ENCODE measurements at places on chromosomes 2 and 18.
A peak's percentile ranks its signal among the peaks of the same experiment; 100 is the strongest.

DNA sequence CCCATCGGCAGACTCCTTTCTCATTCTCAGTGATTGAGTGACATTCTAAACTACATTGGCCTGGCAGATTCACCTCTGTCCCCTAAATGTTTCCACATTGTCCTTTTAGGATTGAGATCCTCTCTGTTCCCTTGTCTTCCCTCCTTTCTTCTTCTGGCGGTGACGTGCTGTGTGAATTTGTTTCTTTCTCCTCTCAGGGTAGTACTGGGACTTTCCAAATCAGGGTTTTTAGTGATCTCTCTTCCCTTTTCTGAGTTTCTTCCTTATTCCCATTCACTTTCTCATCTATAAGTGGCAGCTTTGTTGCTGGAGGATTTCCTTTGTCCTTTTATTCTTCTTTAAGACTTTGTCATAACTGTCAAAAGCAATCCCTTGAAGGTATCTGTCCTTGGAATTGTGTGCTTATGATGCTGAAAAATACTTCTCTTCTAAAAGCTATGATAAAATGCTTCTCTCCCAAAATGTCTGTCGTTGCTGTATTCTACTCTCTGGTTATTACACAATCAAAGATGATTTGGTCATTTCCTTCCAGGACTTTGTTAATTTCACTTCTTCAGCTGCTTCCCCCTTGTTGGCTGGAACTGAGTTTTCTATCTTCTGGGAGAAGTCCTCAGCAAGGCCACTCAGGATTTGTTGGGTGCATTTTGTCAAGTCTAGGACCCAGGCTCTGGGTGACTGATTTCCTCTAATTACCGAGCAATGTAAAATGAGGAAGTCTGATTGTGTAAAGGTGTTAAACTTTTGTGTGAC is 4.9 kb upstream of the IL1B start:
- no peak for DNase-seq

GRCh38 chr2:19900931-19901441 is 797 bp downstream of the TTC32 start:
- no peak for DNase-seq

DNA sequence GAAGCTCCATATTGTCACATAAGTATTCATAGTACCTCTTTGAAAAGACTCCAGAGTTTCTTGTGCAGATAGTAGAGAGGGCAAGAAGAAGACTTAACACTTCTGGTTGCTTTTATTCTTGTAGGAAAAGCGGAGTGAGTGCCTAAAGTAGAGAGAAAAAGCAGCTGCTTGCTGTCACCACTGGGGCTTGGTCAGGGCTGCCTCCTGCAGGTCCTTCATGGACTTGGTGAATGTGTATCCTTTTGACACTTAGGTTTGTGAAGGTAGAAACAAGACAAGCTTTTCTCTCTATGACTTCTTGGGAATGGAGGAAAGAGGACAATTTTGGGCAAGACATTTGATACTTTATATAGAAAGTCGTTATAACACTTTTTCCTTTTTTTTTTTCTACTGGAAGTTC is 312.8 kb upstream of the FANCL start:
- DNase-seq, result no peak

DNA sequence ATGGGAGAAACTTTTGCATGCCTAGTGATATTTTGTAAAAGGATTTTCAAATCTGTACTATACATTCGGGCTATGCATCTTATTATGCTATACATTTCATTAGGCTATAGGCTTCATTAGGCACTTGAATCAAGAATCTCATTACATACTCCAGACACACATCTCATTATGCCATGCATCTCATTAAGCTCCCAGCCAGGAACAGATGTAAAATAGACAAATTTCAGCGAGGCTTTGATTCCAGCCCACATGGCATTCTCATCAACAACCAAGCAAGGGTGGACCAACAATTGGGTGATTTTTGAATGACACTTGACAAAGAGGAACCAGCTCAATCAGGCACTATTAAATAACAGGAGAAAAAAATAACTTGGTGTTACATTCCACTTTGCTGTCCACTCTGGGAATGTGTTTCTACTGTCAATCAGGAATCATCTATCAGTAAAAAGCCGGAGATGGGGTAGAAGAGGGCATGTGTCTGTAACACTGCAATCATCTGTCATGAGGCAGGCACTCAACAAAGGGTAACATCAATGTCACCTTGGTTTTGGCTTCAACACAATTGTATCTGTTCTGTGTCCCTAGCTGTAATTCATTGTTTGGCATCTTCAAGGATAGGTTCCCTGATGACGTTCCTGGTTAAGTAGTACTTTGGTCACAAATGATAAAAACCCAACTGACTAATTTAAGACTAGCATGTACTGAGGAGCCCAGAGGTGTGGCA is 498.6 kb downstream of the EPHA4 start:
- no peak for DNase-seq

DNA sequence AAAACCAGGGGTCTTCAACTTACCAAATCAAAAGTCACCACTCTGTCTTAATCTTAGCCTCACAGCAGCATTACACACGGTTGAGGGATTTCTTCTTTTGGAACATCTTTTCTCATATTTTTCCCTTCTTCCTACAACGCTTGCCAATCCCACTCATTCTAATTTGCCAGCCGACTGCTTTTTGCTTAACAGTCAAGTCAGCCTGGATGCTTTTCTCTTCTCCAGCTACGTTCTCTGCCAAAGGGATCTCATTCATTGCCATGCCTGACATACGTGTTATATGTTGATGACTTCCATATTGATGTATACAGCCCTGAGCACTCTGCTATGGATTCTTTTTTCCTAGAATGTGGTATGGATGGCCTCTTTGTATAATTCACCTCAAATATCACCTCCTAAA is 37.3 kb downstream of the CDH19 start:
- DNase-seq, result no peak

GRCh38 chr2:60317844-60318243 is 235.6 kb downstream of the BCL11A start:
- DNase-seq, result no peak

GRCh38 chr2:231933916-231934401 is 7.8 kb upstream of the NPPC start:
- DNase-seq, result no peak

GRCh38 chr2:34353509-34354113 is 754.5 kb upstream of the FAM98A start:
- DNase-seq, result no peak

GRCh38 chr2:128753321-128753720 is 434.7 kb upstream of the HS6ST1 start:
- no peak for DNase-seq

GRCh38 chr2:158979772-158980171 is 11.3 kb downstream of the TANC1 start:
- no peak for DNase-seq

- no peak for DNase-seq
Measured at GRCh38 chr2:219752726-219753125, 125.3 kb downstream of the SLC4A3 start.

- no peak for DNase-seq
Measured at GRCh38 chr18:71021030-71021362, 732.2 kb downstream of the SOCS6 start.

- DNase-seq, result peak; percentile 7
Measured at GRCh38 chr2:233152541-233152940, 92.4 kb downstream of the INPP5D start.

GRCh38 chr18:2192562-2192961 is 378.7 kb downstream of the METTL4 start:
- DNase-seq, result no peak

DNA sequence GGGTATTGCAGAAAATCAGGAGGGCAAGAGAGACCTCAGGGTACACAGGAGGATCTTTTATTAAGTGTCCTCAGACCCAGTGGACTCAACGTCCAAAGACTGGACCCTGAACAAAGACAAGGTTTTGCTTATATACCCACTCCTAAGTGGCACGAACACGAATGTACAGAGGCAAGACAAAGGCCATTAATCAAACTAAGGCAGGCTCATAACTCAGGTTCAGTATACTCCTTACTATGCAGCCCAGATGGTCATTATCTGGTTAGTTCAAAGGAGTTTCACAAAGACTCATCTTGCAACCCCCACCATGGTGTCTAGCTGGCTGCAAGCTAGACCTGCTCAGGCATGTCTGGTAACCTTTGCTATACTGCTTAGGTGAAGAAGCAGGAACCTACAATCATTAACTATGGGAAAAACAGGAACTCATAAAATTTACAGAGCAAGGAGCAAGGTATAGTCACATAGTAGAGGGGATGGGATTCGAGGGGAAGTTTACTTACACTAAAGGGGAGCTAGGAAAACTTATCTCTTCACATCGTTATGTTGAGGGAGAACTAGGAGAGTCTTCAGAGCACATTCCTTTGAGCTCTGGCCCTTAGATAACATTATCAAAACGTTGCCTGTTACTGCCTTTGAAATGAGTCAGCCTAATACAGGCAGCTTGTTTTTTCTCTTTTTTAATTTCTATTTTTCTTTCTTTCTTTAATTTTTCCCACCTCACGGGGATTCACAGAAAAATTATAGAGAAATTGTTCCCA is 33.9 kb downstream of the SLC4A3 start:
- DNase-seq, result no peak

DNA sequence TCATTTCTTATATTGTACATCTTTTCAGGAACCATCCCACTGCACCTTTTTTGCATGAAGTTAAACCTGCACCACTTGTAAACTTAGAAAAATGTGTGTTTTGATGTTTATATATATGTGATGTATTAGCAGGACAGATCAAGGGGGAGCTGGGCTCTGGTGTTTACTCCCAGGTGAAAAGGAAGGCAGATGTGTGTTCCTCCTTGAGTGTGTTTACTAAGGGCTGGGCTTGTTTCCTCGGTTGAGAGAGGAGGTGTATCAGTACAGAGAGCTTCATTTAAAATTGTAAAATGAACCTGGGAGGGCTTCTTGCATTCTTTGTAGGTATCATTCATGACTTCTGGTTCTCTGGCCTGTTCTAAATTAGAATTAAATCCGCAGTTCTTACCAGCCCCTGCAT is 14.8 kb downstream of the LPIN1 start:
- no peak for DNase-seq

GRCh38 chr18:73551211-73551610 is 596.4 kb downstream of the FBXO15 start:
- no peak for DNase-seq

DNA sequence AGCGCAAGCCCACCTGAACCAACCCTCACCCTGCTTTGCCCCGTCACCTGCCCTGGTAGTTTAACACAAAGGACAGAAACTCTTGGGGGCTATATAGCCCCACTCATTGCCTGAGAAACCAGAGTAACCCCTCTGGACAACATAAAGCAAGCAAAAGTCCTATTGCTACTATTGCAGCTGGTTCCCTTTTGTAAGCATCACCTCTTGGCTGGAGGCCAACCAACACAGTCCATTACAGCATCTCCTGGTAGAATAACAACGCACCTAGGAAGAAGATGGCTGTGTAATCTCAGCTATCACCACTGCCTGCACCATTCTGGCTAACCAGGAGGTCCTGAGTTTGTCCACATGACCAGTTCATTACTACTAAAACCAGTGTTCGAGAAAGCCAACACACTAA is 36.4 kb downstream of the FLACC1 start:
- DNase-seq, result no peak

- no peak for DNase-seq
Measured at GRCh38 chr2:232773815-232774214, 2.5 kb downstream of the KCNJ13 start.

GRCh38 chr2:151862700-151863099 is 34.5 kb upstream of the ARL5A start:
- no peak for DNase-seq

- DNase-seq, result no peak
Measured at GRCh38 chr2:233840520-233840919, 13.8 kb downstream of the HJURP start.

GRCh38 chr2:236548179-236548921 is 21.3 kb upstream of the ACKR3 start:
- no peak for DNase-seq

DNA sequence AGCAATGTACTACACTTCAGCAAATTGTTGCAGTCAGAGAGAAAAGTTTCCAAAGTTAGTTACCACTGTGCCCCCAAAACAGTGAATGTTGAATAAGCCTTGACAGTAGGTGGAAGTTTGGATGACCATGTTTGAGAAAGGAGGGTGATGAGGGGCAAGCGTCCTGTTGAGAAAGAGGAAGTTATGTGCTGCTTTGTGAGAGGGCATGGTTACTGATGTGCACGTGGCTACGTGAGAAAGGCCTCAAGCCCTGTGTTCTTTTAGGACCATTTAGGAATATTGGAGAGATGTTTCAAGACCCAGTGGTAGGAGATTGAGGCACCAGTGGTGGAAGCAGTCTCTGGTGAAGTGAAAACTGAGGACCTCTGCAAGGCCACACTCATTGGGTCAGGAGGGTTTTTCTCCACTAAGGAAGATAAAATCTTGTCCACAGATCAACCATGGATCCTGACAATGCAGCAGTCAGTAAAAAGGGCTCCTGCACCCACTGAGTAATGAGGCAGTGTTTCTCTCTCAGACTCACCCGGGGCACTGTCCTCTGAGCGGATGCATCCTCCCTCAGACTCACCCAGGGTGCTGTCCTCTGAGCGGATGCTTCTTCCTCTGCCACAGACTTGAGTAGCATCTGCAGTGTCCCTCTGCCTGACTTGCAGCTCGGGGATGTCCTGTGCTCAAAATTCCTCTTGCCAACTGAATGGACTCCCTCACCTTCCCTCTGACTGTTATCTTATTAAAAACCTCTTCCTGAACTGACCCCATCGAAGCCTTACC is 34.7 kb upstream of the ACTR3 start:
- DNase-seq, result no peak

DNA sequence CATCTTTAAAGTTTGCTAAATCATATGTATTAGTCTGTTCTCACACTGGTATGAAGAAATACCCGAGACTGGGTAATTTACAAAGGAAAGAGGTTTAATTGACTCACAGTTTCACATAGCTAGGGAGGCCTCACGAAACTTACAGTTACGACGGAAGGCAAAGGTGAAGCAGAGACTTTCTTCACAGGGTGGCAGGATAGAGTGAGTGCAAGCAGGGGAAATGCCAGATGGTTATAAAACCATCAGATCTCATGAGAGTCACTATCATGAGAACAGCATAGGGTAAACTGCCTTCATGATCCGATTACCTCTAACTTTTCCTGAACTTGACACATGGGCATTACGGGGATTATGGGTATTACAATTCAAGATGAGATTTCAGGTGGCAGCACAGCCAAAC is 1075.2 kb upstream of the NRXN1 start:
- no peak for DNase-seq

DNA sequence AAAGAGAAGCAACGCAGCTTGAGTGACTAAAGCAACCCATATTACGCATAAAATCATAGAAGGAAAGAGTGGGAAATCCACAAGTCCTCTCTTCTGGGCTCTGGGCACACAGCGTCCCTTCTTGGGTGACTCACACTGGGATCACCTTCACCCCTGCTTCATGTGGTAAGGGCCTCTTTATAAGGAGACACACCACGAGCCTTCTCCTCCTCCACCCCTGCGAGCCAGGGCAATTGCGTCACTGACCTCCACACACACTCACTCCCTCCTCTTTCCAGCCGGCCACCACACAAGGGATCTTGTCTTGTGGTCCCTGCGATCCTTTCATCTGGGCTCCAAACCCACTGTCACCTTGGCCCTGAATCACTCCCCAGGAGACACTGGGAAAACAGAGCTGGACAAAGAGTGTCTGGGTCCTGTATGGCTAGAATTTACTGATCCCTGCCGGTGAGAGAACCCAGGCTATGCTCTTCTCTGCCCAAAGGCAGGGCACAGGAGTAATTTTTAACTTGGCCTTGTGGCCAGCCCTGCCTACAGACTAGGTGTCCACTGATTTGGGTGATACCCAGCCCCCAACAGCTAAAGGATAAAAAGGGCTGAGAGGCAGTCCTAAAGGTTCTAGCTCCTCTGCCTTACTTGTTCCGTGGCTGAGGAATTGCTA is 35.3 kb downstream of the NHEJ1 start:
- no peak for DNase-seq
